ENCODE measurements at places on chromosomes 7 and 10.

DNA sequence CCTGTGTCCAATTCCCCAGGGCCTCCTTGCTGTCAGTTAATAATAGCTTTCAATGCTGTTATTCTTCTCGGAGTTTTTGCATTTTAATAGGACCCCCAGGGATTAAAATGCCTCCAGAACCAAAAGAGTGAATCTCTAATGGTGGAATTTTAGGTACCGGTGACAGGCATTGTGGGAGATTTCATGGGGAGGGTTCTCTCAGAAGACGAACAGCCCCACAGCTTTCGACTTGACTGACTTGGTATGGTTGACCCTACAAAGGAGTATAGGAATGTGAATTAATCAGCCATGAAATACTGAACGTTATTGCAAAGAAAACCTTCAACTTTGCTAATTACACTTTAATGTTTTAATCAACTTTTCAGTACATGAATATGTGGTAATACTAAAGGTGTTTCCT lies 206.3 kb upstream of the FZD8 start:
- no peak for DNase-seq

DNA sequence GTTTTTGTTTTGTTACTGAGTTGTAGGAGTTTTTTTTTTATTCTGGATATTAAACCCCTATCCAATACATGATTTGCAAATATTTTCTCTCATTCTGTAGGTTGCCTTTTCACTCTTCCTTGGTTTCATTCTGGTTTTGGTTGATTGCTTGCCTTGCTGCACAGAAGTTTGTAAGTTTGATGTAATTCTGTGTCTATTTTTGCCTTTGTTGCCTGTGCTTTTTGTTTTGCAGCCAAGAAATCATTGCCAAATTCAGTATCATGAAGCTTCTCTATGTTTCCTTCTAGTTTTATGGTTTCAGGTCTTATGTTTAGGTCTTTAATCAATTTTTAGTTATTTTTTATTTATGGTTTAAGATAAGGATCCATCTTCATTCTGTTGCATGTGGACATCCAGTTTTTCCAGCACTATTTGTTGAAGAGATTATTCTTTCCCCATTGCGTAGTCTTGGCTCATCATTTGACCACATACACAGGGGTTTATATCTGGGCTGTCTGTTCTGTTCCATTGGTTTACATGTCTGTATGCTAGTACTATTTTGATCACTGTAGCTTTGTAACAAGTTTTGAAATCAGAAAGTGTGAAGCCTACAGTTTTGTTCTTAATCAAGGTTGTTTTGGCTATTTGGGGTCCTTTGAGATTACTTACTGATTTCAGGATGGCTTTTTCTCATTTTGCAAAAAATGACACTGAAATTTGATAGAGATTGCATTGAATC lies 26.4 kb downstream of the BMPR1A start:
- no peak for DNase-seq

GRCh38 chr7:90166153-90166552 lies 11.9 kb downstream of the STEAP1 start:
- DNase-seq = no peak

DNA sequence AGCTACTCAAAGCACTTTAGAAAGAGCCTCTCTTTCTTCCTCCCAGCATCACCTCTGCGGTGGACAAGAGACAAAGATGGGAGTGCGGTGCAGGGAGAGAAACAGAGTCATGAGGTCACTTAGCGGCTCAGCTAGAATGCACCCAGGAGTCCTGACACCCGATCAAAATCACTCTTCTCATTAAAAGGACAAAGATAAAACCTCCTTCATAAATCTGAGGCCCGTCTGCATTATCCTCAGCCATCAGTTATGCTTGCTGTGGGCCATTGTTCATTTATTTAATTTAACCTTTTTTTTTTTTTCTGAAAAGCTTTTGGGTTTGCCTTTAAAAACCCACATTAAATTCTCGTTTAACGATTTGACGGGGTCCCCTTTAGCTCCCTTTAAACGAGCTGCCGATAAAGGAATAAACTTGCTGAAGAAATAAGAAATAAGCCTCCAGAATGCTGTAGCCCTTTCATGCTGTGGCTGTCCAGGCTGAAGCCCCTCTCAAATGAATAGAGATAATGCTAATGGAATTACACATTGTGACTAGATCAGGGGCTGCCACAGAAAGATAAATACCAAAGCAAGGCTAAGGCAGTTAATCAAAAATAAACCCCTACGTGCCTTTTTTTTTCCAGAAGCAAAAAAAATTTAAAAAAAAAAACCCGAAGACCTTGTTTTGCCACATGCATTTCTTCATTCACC lies 16.1 kb upstream of the PLXNA4 start:
- no peak for DNase-seq

DNA sequence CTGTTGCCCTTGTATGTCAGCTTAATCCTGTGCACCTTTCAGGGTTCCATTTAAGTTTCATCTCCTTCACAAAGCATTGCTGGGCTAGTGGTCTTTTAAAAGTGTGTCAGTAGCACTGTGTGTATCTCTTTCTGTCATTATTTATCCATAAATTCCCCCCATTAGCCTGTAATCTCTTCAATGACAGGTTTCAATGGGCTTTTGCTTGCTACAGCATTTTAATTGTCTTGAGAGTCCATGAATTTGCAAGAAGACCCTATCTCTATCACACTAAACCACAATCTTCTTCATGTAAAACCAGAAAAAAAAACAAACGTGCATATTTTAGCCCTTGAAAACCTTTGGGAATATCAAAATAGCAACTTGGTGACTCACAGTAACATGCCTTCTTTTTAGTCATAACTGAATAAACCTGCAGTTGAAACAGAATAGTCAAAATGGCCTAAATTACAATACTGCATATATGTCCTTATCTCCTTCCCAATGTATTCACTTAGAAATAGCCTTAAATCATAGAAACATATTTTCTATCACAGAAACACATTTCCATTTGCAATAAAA lies 118.6 kb downstream of the PON1 start:
- DNase-seq = no peak
